ENCODE measurements at places on chromosomes 13 and 19.

DNA sequence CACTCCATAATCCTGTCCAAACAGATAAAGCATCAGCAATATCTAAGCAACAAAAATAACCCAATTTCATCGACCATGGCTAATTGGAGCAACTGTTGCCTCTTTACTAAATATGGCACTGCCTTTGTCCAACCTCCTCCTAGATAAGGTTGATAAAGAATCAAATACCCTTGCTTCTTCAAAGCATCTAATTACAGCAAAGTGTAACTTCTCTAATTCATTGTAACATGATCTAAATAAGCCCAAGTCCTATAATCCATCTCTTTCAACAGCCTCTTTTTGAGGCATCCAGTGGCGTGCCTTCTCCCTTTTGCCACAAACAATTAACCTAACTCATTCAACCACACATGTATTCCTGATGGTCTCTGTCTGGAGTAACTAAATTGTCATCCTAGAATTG lies 81.7 kb upstream of the KLHL1 start:
- no peak for DNase-seq

DNA sequence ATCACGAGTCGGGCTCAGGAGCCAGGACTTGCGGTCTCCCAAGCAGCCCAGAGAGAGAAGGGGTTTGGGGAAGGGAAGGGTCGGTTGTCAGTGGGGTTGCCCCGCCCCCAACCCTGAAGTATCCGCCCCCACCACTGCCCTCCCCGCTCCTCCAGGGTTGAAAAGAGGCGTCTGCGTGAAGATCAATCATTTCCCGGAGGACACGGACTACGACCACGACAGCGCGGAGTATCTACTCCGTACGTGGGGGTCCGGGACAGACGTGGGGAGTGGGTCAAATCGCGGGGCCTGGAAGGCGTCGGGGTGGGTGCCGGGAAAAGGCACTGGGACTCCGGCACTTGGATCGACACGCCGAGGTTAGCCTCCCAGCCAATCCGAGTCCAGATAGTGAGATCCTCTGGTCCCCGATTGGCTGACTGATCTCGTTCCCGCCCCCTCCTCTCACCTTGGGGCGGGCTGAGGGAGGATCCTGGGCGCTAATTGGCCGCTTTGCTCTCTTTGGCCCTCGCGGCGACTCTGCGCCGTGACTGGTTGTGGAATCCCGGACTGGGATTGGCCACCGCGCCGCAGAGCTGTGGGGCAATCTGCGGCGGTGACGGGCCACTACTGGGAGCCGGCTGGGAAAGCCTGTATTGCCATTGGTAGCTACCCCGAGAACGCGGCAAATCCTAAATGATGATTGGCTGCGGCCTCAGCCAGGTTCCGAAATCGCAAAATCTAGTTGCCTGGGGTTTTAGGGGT lies 13.3 kb upstream of the CACNG6 start:
- DNase-seq, result peak; percentile 97

DNA sequence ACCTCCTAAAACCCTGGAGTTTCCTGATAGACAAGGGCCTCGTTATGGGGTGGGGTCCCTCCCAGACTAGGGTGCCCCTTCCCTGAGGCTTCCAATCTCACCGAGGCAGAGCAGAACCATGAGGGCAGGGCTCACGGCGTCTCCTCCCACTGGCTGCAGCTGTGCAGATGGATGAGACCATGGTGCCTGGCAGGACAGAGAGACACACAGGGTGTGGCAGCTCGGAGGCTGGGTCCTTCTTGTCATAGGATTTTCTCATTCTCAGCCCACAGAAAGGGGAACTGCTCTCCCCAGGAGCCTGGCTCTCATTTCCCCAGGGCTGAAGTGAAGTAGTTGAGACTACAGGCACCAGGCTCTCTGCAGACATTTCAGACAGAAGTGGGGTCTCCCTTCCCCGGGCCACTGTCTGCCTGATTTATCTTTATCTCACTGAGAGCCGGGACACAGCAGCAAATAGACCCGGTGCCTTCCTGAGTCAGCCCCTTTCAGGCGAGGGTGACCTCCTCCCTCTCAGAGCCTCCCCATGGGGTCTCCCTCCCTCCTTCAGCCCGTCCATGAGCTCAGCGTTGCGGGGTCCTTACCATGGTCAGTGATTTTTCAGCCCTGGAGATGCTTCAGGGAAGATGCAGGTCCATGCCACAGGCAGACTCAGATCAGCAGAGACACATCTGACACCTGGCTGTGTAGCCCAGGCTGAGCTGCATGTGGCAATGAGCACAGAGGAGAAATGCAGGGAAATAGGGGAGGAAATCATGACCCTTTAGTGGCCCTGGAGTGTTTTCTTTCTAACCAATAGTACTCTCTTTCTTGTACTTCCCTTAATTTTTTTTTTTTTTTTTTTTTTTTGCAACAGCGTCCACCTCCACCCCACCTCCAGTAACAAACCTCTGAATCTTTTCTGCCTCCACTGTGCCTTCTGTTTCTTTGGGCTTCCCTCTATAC lies at the start of gene LILRA5:
LILRA5 (minus strand) TSS at position 731 of the 942 bp plus-strand sequence; CDS start at position 584, 147 bp downstream.
- DNase-seq, result no peak

- no peak for DNase-seq
Measured at GRCh38 chr19:23855676-23856075, 59.0 kb upstream of the ZNF726 start.

- DNase-seq, result no peak
Measured at GRCh38 chr19:42281827-42282762, 13.0 kb downstream of the CIC start.

GRCh38 chr13:97574926-97575325 lies 141.0 kb downstream of the RAP2A start:
- DNase-seq, result peak; percentile 47

- no peak for DNase-seq
Measured at GRCh38 chr19:11626252-11626651, 29.0 kb downstream of the ZNF627 start.
